ENCODE measurements at places on chromosomes 2 and 18.

DNA sequence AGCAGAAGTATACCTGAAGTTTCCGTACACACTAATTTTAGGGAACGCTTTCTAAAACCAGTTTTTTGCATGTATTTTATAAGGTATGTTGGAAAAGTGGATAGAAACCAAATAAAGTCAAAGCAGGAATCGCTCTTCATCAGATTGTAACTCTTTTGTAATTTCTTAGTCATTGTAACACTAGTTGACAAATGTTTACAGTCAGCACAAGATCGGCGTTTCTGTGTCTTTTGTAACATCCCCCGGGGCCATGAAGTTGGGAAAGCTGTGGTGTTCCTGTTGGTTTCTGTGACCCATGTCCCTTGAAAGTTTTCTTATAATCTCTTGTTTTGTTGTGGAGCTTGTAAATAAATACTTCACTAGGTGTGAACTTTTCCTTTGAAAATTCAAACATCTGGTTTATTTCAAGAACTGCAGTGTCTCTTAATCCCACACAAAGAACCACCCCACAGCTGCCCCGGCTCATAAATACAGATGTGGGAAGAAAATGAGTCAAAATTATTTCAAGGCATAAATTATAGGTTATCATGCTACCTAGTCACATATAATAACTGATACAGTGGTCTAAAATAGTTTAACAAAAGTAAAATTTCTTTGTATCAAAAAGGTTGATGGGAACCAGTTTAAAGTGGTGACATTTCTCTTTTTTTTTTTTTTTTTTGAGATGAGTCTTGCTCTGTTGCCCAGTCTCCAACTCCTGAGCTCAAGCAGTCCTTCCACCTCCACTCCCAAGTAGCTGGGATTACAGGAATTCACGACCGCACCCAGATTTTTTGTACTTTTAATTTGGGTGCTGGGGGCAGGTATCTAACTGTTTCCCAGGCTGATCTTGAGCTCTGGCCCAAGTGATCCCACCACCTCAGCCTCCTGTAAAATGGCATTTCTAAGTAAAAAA lies 751 bp upstream of the NMI start:
- DNase-seq = no peak

DNA sequence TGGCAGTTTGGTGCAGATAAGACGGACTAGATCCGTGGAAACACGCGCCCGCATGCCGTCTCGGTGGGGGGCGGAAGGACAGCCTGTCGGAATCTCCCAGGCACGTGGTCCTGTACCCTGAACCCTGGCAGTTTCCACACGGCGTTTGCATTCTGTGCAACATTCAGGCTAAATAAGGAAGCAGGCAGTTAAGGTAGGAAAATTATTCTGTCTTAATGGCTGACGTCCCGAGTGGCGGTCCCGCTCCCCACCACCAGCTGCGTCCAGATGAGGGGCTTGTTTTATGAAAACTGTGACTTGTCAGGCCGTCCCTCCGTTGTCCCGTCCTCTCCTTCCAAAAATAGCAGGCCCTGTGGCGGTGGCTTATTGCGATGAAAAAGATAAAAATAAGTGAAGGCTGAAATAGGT lies 120.2 kb downstream of the NFATC1 start:
- no peak for DNase-seq

DNA sequence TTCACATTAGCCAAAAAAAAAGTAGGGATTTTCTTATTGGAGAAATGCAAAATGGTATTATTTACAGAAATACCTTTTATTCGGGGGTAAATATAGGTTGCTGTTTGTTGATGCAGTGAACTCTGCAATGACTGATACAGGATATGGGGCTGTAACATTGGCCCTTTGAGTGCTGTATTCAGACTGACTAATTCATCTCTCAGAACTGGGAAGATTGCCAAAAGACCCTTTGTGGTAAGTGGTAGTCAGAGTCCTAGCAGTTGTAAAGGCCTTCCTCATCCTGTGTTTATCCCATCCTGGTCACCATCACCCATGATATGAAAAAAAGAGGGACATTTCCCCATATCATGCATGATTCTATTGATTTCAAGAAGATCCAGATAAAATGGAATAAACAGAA lies 14.0 kb upstream of the DCC start:
- DNase-seq = no peak

GRCh38 chr2:46510598-46511177 lies 31.3 kb downstream of the TMEM247 start:
- DNase-seq = no peak

- DNase-seq = no peak
These were observed 45.6 kb downstream of the ZNF519 start for GRCh38 chr18:14086458-14087231.

DNA sequence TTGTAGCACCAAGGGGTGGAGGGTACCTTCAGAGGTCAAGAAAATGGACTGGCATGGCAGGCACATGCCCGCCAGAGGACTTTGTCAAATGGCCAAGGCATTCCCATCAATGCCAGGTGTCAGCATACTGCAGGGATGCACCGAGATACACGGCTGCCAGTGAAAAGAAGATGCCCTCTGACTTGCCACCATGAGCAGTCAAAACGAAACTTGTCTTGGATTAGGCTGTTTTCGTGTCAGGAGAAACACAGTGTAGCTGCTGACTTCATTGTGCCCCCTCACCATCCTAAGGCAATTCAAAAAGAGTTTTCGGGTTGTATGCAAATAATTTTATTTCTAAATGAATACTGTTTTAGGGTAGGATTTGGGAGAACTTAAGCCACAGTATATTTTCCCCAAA lies 181.5 kb downstream of the NAPG start:
- DNase-seq = no peak

GRCh38 chr2:136332436-136333095 lies 214.6 kb upstream of the CXCR4 start:
- DNase-seq = no peak

- DNase-seq = no peak
These were observed 260.4 kb downstream of the ZNF516 start for GRCh38 chr18:76234676-76235060.

DNA sequence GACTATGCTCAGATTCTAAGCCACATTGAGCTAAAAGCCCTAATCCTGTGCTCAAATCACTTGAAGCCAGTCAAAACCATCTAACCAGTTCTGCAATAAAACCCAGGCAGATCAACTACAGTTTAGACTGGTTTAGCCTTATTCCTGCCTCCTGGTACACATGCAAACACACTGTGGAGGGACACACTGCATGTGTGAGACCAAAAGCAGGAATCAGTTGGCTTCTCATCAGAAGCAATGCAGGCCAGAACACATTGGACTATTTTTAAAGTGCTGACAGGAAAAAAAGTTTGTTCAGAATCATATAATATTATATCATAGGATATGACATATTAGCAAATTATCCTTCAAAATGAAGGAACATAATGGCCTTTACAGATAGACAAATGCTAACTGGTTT lies 52.5 kb upstream of the NT5C1B start:
- DNase-seq = no peak

DNA sequence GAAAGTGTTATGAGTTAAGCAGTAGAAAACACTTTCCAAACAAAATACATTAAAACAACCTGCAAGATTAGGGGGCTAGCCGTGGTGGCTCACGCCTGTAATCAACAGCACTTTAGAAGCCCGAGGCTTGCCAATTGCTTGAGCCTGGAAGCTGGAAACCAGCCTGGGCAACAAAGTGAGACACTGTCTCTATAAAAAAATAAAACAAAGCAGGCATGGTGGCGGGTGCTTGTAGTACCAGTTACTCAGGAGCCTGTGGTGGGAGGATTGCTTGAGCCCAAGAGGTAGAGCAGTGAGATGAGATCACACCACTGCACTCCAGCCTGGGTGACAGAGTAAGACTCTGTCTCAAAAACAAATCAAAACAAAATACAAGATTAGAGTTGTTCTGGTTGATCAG lies 208.3 kb downstream of the ERBB4 start:
- no peak for DNase-seq

DNA sequence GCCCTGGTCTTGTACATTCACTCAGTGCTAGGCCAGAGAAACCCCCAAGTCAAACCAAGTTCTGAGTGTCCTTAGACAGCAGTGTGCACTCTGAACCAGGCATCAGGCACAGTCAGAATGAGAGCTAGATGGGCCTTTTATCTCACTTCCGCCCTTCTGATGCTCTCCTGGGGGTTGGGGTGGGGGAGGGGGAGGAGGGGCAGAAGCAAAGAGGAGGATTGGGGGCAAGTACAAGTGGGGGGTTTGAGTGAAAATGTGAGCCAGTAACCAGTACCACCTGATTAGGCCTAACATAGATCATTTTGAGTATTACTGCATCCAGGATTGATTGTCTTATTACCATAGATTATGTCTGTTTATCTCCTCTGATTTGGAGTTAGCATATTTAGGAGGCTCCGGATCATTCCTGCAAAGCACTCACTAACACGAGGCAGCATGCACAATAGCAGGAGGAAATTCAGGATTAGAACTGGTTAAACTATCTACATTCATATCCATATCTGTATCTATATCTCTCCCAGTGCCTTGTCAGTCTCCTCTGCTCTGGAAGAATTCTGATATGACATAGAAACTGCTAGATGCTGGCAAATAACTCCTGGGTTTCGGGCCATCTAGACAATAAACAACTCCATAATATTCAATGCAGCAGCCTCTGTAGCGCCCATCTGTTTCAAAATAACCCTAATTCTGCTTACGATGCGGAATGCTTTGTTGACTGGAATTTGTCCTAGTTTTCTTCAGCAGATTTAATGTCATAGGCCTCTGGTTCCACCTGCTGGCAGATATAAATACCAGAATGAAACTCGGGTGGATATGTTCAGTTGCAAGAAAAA lies 149.1 kb downstream of the RHBDD1 start:
- DNase-seq = no peak

DNA sequence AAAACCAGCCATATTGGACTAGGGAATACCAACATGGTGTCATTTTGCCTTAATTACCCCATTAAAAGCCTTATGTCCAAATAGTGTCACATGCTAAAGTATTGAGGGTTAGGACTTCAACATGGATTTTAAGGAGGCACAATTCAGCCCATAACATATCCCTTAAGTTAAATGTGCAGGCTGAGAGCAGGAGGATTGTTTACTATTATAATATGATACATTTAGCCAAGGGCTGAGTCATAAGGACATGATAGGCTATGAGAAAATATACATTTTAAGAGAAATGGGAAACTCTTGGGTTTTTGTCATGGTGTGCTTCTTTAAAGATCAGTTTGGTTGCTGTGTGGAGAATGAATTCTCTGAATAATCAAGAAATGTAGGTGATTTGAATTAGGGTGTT lies 136.8 kb downstream of the RDH14 start:
- DNase-seq = no peak

GRCh38 chr2:30736461-30737325 lies 70.6 kb downstream of the CAPN13 start:
- no peak for DNase-seq

- DNase-seq = no peak
These were observed 83.0 kb upstream of the HNRNPA3 start for GRCh38 chr2:177129610-177130009.

All from activated CD4-positive, alpha-beta T cell treated with anti-CD3 and anti-CD28 coated beads for 24 hours (primary cell).